ENCODE measurements at places on chromosomes 3 and 15.
A peak's percentile ranks its signal among the peaks of the same experiment; 100 is the strongest.

DNA sequence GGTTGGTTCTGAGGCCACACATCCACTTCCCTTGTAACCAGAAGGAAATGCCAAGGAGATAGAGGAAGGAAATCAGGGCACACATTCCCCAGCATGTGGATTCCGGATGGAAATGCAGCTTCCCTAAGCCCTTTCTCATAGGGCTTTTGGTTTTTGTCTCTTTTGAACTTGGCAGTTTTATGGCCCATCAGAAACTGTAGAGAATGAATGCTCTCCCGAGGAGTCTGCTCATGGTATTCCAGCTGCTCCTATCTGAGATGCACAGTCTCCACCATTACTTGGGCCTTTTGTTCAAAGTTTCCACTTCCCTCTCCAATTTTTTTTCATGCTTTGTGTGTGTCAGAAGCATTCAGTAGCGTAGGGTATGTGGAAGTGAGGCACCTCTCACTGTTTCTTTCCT is 21.2 kb downstream of the XYLB start:
- no peak for DNase-seq

DNA sequence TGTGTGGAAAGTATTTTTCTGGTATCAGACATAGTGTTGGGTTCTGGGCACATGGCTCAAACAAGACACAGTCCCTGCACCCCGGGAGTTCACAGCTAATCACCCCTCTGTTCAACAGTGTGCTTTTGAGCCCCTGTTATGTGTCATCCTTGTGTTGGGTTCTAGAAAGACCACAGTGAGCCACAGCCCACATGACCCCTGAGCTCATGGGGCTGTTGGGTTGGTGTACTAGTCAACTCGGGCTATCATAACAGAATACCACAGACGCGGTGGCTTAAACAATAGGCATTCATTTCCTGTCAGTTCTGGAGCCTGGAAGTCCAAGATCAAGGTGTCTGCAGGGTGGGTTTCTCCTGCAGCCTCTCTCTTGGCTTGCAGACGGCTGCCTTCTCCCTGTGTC is 100.0 kb downstream of the DNAJB8 start:
- DNase-seq = no peak

- DNase-seq = peak; percentile 80
Measured at GRCh38 chr15:66780172-66780972, 78.3 kb downstream of the SMAD6 start.

- DNase-seq = no peak
Measured at GRCh38 chr3:154195620-154196356, 74.6 kb downstream of the ARHGEF26 start.

- DNase-seq = peak; percentile 62
Measured at GRCh38 chr15:88513195-88513594, 33.3 kb downstream of the DET1 start.

GRCh38 chr15:32706704-32707103 is 11.1 kb upstream of the GREM1 start:
- DNase-seq = peak; percentile 49

- DNase-seq = no peak
Measured at GRCh38 chr15:47184908-47185801, 532.1 kb upstream of the SEMA6D start.

DNA sequence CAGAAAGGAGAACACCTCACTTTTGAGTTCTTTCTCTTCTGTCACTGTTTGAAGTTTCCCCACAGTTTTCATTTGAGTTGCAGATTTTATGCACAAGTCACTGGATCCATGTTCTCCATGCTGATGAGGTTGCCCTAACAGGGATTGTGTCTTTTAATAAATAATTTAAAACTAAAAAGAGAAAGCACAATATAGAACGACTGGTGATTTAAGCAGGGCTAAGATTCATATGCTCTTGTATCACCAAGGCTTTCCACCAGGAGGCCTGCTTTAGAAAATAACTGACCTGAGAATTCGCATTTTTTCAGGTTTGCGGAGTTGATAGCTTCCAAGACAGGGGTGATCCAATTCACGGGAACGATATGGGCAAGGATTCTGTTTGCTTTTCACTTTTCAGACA is 252.0 kb upstream of the VEPH1 start:
- DNase-seq = no peak

GRCh38 chr3:41462103-41462691 is 262.9 kb downstream of the CTNNB1 start:
- no peak for DNase-seq

- DNase-seq = no peak
Measured at GRCh38 chr3:166809520-166809919, 570.6 kb downstream of the ZBBX start.

- DNase-seq = no peak
Measured at GRCh38 chr3:102248981-102249705, 185.7 kb upstream of the ZPLD1 start.

- no peak for DNase-seq
Measured at GRCh38 chr15:38017721-38018120, 83.3 kb downstream of the TMCO5A start.

- no peak for DNase-seq
Measured at GRCh38 chr3:42914771-42915515, 9.0 kb downstream of the ZNF662 start.

DNA sequence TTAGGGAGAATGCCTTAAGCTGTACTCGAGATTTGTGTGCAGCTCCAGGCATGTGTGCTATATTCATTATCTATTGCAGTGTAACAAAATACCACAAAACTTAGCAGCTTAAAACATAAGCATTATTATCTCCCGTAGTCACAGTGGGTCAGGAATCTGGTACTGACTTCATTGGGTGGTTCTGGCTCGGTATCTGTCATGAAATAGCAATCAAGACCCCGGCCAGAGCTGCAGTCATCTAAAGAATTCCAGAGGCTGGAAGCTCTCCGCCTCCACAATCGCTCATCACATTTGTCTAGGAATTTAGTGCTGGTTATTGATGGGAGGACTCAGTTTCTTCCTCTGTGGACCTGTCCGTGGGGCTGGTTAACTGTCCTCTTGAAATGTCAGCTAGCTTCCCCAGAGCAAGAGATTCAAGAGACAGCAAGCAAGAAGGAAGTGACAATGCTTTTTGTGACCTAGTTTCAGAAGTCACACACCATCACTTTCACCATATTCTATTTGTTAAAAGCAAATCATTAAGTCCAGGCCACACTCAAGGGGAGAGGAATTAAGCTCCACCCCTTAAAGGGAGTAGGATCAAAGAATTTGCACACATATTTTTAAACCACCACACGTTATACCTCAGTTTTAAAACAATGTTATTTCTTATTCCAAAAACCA is 76.1 kb downstream of the TOP2B start:
- DNase-seq = no peak

- DNase-seq = peak; percentile 65
Measured at GRCh38 chr3:153372326-153372725, 210.3 kb downstream of the RAP2B start.

DNA sequence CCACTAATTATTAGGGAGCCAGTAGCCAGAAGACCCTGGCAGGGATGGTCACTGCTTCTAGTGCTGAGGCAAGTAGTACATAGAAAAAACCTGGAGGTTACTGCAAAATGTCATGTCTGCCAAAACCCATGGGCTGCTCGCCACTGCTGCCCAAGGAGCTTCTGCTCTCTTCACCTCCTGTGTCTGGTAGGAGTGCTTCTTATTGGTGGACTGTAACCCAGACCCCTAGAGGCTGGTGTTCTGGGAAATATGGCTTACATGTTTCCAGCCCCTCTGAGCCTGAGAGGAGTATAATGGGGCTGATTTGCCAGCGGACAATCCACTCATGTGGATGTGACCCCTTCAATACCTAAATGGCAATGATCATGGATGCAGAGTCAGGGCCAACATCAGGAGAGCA is 286.4 kb downstream of the EPHB1 start:
- no peak for DNase-seq

- DNase-seq = no peak
Measured at GRCh38 chr3:25593001-25593400, 71.7 kb downstream of the TOP2B start.

- DNase-seq = no peak
Measured at GRCh38 chr3:4936982-4937614, 42.1 kb upstream of the BHLHE40 start.

DNA sequence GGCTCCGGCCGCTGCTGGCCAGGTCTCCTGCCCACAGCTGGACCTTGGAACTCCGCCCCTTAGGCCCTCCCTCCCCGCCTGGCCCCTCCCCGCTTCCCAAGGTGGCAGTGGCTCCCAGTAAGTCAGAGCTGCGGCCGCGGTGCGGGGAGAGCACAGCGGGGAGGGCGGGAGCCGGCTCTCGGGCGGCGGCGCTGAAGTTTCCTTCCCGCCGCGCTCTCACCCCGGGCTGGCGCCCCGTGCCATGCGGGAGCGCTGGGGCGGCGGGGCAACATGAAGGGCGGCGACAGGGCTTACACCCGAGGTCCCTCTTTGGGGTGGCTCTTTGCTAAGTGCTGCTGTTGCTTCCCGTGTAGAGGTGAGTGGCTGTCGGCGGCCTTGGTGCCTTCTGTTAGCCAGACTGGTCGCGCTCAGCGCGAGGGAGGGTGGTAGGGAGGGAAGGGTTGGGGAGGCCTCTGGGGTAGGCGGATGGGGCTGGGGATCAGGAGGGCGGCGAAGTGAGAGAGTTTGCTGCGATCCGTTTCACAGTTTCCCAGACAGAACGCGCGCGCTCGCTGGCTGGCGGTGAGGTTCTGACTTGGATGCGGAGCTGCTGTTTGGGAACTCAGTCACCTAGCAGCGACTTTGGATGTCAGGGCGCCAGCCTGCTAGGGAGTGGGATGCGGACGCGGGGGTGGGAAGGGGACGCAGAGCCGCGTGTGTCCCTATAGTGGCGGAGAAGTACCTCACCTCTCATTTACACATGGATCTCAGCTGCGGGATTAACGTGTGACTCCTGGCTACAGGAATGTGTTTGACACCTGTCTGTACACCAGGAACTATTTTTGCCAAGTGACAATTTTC is 145.5 kb upstream of the UMPS start:
- peak; percentile 57 for DNase-seq

DNA sequence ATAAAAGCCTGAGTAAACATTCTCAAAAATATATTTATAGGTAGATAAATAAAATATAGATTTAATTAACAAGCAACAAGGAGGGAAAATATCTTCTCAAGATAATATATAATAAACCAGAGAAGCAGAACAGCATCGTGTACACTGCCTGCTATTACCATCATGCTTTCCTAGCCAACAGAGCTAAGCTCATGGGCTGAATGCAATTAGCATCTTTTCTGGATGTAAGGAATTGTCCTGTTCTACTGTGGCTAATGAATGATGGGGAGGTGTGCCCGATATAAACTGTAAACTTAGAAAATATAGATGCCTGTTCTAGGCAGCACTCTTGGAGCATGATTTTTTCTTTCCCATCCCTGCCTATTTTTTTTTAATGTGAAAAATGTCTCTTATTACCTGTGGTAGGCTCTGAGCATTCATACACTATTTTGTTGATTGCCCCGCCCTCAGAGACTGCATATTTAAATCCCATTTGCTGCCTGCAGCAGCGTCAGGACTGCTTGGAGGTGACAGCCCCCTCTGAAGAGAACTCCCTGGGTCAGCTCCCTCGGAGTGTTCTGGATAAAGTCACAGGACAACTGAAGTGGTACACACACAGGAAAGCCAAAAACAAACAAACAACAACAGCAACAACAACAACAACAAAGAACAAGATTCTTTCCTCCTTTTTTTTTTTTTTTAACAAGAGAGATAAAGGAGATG is 312.3 kb downstream of the SATB1 start:
- DNase-seq = no peak

GRCh38 chr3:78130741-78131290 is 1090.9 kb downstream of the ROBO2 start:
- no peak for DNase-seq

- DNase-seq = no peak
Measured at GRCh38 chr3:99907959-99908544, 90.4 kb downstream of the CMSS1 start.

DNA sequence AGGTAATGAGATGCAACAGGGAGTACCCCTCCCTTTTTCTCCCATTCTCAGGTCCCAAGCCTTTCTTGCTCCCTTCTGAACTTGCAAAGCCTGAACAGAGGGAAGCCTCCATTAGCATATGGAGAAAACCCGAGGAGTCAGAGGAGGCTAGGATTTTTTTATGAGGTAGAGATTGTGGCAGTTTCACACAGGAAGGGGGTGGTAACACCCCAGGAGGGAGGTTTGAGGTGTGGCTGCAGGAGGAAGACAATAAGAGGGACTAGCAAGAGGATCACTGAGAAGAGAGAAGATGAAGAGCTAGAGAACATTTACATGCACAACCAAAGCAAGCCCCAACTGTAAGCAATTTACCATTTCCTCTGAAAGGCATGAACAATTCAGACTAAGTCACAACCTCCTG is 322.7 kb downstream of the SV2B start:
- no peak for DNase-seq

DNA sequence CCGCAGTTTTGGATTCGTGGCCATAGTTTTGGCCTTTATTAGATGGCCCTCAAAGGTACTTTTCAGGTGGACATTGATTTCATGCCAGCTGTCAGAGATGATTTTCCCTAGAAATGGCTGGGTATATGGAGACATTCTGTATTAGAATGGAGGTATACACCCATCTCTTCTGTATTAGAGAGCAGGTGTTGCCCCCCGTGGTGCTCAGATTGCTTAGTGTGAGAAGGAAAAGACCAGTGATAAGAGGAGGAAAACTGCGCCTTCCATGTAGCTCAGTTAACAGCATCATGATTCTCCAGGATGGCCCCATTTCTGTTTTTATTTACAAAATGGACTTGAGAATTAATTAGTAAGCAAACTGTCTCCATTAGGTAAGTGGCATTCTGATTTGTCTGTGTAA is 145.9 kb downstream of the IGF1R start:
- no peak for DNase-seq

DNA sequence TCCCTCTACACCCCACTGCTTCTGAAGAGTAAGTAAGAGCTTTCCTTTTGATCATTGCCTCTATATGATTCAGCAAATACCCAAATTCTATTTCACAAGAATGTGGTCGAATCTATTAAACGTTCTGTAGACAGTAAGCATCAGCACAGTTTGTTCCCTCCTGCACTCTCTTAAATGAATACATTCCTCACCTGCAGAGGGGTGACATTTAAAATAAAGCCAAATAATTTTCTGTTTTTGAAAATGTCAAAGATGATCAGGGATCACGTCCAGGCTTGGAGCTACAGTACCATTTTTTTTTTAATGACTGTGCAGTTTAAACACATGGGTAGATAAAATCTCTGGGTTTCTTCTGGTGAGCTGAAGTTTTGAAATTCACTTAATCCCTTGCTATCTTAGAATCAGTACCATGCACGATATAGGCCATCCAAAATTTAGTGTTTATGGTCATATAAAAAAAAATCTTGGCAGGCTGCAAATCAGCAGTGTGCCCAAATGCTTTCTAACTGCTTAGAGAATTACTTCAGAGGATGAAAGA is 12.8 kb downstream of the PYDC2 start:
- DNase-seq = no peak

DNA sequence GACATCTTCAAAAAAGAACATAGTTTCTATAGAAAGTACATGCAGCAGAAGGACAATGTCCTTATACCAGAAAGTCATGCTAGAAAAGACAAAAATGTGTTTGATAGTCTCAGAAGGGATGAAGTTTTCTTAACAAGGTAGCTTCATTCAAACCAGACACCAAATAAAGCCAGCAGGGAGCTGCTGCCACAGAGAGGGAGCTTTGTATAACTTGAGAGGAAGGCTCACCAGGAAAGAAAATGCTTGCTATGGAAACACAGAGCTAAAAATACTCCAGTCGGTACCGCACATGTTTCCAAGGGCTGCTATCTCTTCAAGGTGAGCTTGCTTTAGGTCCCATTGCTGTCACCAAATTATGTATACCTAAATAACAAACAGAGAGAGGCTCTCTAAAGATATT is 1074.8 kb upstream of the ALCAM start:
- no peak for DNase-seq

- no peak for DNase-seq
Measured at GRCh38 chr3:195601382-195601781, 17.6 kb upstream of the APOD start.

- DNase-seq = no peak
Measured at GRCh38 chr3:160010578-160010977, 21.9 kb downstream of the IL12A start.
